ENCODE measurements at places on chromosomes 7 and 10.

GRCh38 chr10:80502621-80503583 is 34.8 kb upstream of the SH2D4B start:
- no peak for DNase-seq

GRCh38 chr7:69839782-69840181 is 241.5 kb downstream of the AUTS2 start:
- no peak for DNase-seq

- no peak for DNase-seq
Observed at GRCh38 chr7:92061154-92061553, 73.1 kb downstream of the CYP51A1 start.

- DNase-seq: peak; percentile 39
Observed at GRCh38 chr10:45464958-45465567, 91.0 kb downstream of the ALOX5 start.

GRCh38 chr7:152313217-152313616 is 122.6 kb downstream of the KMT2C start:
- DNase-seq: no peak

- no peak for DNase-seq
Observed at GRCh38 chr10:12594448-12594944, 245.1 kb downstream of the CAMK1D start.

DNA sequence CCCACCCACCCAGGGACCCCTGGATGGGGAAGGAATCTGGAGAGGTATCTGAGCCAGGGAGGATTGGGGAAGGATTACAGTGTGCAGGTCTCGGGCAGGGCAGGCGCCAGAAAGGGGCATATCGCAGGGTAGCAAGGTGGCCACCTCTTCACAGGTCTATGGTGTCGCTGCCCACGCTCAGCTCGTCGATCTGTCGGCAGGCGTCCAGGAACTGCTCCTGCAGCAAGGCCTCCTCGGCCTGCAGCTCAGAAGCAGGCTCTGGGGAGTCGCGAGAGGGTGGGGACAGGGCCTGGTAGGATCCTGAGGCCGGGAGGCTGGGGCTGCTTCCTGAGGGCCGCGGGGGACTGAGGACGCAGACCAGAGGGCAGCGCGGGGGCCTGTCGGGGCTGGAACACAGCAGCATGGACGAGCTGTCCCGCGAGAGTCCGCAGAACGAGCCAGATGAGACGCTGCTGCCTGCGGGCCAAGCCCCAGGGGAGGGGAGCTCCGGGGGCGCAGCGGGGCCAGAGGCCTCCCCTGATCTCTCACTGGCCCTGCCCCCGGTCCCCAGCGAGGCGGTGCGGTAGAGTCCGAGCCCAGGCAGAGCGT is 7.1 kb upstream of the RBM28 start:
- DNase-seq: no peak

DNA sequence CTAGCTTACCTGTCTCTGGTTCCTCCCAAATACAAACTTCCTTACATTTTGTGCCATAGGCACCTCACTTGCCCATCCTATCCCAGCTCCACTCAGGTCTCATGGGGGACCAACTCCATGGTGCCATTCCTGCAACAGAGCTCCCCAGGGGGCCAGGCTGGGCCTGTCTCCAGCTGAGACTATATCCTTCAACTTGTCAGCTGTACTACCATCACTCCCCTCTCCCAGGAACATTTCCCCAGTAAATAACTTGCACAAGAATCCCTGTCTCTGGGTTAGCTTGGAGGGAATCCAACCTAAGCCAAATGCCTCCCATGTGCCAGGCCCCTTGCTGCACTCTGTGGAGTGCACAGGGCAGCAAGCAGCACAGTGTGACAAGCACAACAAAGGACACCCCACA is 33.2 kb downstream of the FRMPD2 start:
- no peak for DNase-seq

- no peak for DNase-seq
Observed at GRCh38 chr7:151249732-151250072, 1.2 kb upstream of the SMARCD3 start.

DNA sequence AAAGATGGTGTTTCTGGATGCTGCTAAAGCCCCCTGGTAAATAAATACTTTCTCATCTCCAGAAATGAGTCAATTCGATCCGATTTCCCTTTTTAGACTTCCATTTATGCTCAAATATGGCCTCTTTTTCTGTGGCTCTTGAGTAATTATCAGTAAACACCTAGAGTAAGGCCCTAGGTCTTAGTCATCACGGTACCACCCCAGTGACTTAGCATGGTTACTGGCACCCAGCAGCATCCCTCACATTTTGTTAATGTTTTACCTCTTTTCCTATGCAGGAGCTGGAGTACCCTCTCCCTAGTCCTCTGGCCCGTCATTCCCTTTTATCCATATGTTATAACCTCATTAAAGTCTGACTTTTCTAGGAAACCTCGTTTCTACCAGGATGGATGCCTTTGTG is 19.5 kb downstream of the CHN2 start:
- no peak for DNase-seq

DNA sequence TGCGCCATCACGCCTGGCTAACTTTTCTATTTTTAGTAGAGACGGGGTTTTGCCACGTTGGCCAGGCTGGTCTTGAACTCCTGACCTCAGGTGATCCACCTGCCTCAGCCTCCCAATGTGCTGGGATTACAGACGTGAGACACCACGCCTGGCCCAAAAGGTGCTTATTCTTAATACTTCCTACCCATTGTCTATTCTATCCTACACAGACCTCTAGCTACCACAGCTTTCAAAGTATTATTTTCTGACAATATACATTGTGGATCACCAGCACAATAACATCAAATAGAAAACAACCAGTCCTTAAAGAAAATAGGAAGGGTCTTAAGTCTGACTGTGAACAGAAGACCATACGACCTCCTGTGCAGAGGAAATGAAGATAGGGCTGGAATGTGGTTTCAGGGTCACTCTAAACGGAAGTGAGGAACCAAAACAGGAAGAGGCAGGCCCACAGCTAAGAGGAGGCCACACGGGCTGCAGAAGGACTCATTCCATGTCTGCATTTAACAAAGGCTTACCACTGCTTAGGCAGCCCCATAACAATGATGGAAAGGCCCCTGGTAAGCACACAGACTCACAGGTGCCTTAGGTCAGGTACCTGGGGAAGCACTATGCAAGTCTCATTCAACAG is 115.2 kb downstream of the ZFAND4 start:
- DNase-seq: peak; percentile 87

- no peak for DNase-seq
Observed at GRCh38 chr7:11957956-11958355, 126.0 kb upstream of the THSD7A start.

- no peak for DNase-seq
Observed at GRCh38 chr7:140245611-140246105, 68.9 kb upstream of the KDM7A start.

DNA sequence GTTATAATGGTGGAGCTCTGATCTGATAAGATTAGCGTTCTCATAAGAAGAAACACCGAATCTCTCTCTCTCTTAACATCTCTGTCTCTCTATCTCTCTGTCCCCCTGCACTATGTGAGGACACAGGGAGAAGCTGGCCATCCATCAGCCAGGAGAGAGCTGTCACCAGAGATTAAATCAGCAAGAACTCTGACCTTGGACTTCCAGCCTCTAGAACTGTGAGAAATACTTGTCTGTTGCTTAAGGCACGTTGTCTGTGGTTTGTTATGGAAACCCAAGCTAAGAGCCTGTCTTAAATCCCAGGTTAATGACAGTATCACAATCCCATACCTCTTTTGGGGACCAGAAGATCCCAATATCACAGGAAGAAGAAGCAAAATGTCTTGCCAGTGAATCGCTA is 132.0 kb upstream of the AKR1E2 start:
- DNase-seq: no peak

DNA sequence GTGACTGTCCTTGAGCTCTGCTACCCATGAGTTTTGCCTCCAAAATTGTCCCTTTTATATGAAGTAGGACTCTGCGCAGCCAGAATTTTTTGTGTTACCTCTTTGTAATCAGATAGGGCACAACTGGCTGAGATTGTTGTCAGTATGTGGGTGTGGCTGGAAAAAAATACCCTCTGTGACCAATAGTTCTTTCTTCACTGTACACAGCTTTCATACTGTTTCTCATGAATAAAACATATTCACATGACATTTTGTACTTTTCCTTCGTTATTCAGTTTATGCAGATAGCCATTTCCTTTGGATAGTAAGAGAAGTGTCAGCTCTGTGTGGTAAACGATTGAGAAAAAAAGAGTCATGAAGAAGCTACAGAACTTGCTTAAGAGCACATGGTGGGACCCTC is 49.6 kb upstream of the WNT8B start:
- no peak for DNase-seq

Measured in GF-D8 (cell line).